ENCODE measurements at places on chromosomes 3 and 15.

GRCh38 chr15:66076591-66077319, 176.8 kb downstream of the MEGF11 start:
- DNase-seq: no peak

DNA sequence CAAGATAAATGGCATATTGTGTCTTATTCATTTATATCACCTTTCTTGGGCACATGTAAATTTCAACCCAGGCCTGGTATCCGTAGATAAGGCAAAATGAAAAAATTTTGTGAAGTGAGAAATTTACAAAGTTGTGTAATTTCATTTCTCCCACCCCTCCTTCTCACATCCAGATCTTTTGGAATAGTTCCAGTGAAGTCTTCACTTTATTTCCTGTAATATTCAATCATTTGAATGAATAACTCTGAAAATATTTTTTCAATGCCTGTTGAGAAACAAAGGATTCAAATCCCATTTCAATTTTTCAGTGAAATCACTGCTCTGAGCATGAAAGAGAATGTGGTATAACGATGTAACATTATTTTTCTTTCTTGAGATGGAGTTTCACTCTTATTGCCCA, 53.4 kb downstream of the BTLA start:
- DNase-seq: no peak

- no peak for DNase-seq
Measured at GRCh38 chr3:3503411-3503810, 295.8 kb upstream of the LRRN1 start.

- DNase-seq: no peak
Measured at GRCh38 chr3:177835917-177836316, 638.6 kb upstream of the TBL1XR1 start.

DNA sequence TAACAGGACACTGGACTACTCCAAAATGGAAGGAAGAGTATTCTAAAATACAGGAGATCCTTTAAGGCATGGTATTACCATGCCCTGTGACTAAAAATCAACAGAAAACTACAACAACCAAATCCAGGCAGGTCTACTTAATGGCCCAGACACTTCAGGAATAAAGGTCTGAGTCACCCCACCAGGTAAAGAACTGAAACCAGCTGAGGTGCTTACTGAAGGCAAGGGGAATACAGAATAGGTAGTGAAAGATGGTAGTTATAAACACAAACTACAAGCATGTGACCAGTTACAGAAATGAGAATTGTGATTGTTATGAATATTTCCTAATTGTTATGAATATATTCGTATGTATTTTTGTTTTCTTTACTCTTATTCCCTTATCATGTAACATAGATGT, 13.4 kb downstream of the IFT57 start:
- no peak for DNase-seq

- DNase-seq: no peak
Measured at GRCh38 chr3:78268716-78269668, 1229.1 kb downstream of the ROBO2 start.

- no peak for DNase-seq
Measured at GRCh38 chr3:51354172-51354571, 30.9 kb upstream of the MANF start.

DNA sequence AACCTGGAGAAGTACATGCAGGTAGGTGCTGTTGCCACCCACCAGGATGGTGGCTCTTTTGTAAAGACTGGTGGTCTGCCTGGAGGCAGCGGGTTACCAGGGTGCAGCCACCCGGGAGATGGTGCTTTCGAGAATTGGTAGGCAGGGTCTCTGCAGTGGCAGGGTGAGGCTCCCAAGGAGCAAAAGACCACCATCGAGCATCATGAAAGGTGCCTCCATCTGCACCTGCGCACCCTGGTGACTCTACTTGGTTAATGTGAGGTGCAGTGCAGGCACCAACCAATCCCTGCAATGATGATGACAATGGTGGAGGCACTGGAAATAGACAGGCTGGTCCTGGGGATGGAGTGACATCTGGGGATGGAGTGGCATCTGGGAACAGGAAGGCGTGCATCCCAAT, 236.7 kb downstream of the ADAMTS17 start:
- no peak for DNase-seq

DNA sequence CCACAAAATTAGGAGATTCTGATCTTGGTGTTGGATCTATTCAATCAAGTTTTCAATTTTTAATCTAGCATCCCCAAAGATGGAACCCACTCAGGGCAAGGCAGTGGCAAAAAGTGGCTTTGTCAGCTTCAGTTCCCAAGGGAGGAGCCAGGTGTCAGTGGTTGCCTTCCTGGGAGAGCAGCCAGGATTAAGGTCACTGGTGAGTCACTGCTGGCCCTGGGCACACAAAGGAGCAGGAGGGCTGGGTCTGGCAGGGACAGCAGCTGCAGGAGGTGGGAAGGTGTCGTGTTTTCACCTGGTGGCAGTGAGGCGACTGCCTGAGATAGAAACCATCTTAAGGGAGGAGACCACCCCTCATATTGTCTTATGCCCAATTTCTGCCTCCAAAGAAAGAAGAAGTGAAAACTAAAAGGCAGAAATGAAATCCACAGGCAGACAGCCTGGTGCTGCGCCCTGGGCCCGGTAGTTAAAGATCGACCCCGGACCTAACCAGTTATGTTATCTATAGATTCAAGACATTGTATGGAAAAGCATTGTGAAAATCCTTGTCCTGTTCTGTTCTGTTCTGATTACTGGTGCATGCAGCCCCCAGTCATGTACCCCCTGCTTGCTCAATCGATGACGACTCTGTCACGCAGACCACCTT, 5.9 kb upstream of the KLHL25 start:
- DNase-seq: peak; percentile 50

DNA sequence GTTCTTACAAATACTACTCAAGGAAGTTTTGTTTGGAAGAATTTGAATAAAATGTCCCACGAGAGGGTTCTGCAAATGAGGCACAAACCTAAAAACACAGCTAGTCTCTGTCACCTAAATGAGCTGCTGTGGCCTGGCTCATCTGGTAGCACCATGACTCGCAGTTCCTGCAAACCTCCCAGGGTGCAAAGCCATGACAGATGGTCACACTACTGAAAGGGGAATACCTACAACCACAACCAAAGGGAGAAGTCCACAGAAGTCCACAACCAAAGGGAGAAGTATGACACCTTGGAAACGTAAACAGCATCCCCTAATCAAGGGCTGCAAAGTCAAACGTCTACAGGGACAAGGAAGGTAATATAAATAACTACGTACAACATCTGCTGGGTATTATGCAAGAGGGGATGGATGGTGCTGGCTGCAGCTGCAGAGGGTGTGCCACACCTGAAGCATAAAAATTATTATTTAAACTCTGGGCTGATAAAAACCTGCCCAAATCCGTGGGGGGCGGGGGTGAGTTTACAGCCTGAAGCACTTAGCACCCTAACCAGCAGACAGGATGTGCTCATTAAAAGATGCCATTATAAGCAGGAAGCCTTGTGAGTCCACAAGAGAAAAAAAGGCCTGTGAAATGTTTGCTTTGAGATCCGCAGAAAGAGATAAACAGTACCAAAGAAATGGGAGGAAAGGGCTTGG, 184.0 kb downstream of the MAGI1 start:
- no peak for DNase-seq

DNA sequence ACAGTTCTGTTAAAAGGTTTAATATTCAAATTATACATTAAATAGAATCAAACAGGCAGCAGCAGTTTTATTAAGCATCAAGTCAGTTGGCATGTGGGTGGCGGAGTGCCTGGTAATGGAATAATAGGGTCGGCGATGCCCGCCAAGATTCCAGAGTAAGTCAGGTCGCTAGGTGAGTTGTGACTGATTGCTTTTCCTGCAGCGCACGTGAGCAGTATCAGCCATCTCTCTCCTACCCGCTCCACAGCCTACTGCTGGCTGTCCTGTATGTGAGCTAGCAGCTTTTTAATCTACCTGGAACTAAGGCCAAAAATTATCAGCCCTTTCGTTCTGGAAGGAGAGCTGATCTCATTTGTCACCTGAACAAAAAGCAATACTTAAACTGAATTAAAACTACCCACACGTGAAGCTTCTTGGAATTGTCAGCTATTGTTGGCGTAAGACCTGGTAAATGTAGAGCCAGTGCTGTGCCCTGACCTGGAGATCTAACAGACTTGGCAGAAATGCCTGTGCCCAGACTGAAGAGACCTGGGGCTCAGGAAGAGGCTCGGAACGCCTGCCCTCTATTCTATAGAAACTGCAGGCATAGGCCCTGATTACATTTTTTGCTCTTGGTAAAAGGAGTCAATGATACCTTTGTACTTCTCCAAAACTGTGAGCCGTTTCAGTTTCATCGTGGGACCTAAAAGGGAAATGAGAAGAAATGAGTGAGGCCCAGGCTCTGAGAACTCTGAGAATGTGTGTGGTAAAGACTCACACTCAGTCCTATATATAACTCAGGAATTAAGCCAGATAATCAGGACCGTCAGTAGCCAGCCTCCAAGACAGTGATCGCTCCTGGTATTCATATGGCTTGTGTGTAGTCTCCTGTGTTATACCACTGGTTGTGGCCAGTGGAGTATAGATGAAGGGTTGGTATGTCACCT, 21.9 kb downstream of the IDH3A start:
- DNase-seq: no peak

- DNase-seq: peak; percentile 59
Measured at GRCh38 chr3:66442254-66443117, 58.3 kb downstream of the LRIG1 start.

- no peak for DNase-seq
Measured at GRCh38 chr15:98856532-98856907, 151.1 kb downstream of the PGPEP1L start.

DNA sequence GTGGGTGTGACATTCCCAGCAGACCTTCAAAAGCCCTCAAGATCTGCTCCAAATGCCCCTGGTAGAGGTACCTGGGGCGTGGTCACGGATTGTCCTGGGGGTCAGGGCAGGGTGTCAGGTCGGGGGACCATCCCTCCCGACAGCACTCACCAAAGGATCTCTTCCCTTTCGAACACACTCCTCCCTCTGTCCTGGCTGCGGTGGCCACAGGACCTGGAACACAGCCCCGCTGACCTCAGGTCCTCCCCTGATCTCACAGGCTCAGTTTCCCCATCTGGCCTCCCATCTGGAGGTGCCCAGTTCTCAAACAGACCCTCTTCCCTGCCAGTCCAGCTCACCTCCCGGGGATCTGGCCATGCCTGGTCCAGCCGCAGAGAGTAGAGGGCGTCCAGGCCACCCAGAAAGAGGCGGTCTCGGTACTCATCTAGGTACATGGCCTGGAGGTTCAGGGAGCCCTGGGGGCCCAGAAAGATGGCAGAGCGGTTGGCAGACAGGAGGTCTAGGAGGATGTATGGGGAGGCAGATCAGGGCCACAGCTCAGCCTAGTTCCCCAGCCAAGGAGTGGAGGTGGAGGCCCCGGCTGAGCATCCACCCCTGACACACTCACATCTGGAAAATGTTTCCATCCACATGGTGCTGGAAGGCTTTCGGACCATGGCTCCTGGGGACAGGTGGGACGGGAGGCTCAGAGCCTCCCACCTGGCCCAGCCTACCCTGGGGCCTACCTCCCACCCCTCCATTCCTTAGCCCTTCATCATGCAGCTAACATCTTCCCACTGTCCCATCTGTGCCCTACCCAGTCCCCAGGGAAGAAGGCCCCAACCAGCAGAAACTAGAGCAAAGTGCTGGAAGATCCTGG, 2.3 kb downstream of the SEMA3G start:
- no peak for DNase-seq

DNA sequence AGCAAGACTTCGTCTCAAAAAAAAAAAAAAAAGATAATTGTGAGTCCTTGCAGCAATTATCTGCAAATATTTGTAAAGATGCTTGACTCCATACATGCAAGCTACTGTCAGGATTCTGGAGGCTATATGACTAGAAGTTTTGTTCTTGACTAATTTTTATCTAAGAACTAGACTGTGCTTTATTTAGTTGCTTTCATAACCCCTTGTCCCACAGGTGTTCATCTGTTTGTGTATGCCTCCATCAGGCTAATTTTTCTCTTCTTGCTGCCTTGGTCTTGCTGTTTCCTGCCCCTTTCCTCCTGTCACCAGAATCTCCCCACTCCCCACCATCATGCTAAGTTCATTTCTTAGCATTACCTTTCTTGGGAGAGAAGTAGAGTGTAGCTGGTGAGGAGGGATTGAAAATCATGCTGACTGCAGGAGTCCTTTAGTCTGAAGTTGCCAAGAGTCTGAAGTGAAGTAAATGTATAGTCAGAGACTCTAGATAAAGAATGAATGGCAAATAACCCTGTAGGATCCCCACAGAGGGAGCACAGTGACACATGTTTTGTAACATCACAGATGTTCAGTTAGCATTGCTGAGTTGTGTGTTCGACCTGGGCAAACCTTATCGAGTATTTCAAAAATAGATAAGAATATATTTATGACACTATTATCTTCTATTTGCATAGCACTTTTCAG, 12.5 kb downstream of the ST3GAL6 start:
- DNase-seq: no peak

DNA sequence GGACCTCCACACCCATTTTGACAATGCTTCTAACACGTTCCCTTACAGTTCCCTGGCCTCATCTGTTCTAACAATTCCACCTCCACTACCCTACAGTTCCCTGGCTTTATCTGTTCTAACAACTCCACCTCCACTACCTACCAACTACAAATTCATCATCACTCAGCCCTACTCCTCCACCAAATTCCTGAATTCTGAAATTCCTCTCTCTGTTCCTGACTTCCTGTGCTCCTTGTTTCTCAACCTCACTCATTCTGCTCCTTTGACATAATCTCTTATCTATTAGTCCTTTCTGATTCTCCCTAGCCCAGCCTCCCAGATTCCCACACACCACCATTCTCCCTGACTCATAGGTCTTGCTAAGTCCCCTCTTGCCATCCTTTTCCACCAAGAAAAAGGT, 22.5 kb downstream of the UPK1B start:
- no peak for DNase-seq

- peak; percentile 89 for DNase-seq
Measured at GRCh38 chr3:100260685-100261484, at the start of gene TBC1D23. TSS of gene TBC1D23 (plus strand) at chr3:100260992. CDS start at chr3:100261019, 27 bp downstream.

- no peak for DNase-seq
Measured at GRCh38 chr3:63231643-63232042, 46.5 kb upstream of the SYNPR start.

DNA sequence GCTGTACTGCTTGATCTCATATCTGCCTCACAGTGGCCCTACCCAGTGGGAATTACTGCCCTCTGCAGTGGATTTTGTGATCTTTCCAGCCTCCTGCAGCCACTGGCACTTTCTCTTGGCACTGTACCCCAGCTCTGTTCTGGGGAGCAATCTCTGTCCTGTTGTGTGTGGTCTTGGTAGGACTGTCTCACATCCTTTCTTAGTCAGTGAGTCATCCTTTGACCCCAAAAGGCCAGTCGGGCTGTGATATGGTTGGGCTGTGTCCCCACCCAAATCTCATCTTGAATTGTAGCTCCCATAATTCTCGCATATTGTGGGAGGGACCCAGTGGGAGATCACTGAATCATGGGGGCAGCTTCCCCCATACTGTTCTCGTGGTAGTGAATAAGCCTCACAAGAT, 133.3 kb upstream of the TPM1 start:
- DNase-seq: no peak

DNA sequence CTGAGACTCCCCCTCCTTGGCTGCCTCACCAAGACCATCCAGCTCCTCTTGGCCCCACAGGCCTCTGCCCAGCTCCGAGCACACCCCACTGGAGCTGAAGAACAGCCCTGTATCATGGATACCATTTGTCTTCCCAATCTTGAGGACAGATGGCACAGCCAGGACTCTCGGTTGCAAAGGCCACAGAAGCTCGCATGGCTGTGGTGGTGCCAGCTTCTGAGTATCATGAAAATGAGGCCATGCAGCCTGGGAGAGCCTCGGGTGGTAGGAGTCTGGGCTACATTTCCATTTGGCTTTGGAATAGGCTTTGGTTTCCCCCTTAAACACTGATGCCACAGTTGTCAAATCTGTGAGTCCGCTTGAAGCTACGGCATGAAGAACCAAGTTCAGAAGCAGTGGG, 106.6 kb downstream of the SEMA5B start:
- no peak for DNase-seq

- no peak for DNase-seq
Measured at GRCh38 chr3:150351398-150351797, 56.7 kb upstream of the TSC22D2 start.
